ENCODE measurements at places on chromosomes 11 and 22. TPM values are rescaled to one million over a fixed set of nuclear protein-coding genes. Genes with fewer than 3 reads are reported as not detected.

Gene SEPTIN5
- 57.5 TPM for total RNA-seq

Gene EFCAB6
- 1.6 TPM for total RNA-seq

Gene SGSM1
- 0.36 TPM for total RNA-seq

Gene LINC01488
- total RNA-seq: not detected

Gene OR5AN1
- not detected for total RNA-seq

Gene APOL5
- total RNA-seq: 0.46 TPM

Gene CSKMT
- 4.5 TPM for total RNA-seq

Gene GGTLC2
- not detected for total RNA-seq

Gene RIMBP3C
- not detected for total RNA-seq

Gene HTR3B
- total RNA-seq: not detected

Gene ASCL2
- not detected for total RNA-seq

Gene DLG2
- total RNA-seq: 1.6 TPM

Gene UPK3A
- total RNA-seq: not detected

Gene STIM1
- total RNA-seq: 48.1 TPM

Gene OR51E1
- not detected for total RNA-seq

Gene KCNJ11
- not detected for total RNA-seq

Gene SHANK2
- total RNA-seq: 1.8 TPM

Gene SCGB1A1
- total RNA-seq: not detected

Gene NDUFV1
- total RNA-seq: 121 TPM

Gene KBTBD3
- total RNA-seq: 6.9 TPM

Gene EHF
- 0.20 TPM for total RNA-seq

Gene TRIM48
- total RNA-seq: not detected

Gene TRIM49
- not detected for total RNA-seq

Gene RFPL3
- not detected for total RNA-seq

Gene POU2AF2
- total RNA-seq: not detected

Gene C11orf42
- total RNA-seq: not detected

Gene TREH
- total RNA-seq: not detected

Gene CRACR2B
- 0.78 TPM for total RNA-seq

Gene CABP4
- not detected for total RNA-seq

Gene P2RY2
- total RNA-seq: 0.92 TPM

Gene CLMP
- total RNA-seq: 206 TPM

Gene TMEM191C
- total RNA-seq: 1.1 TPM

Gene TMPRSS5
- total RNA-seq: 0.07 TPM

Gene MGAT3
- 1.3 TPM for total RNA-seq

Gene RTL10
- 13.3 TPM for total RNA-seq

Gene DKK3
- total RNA-seq: 561 TPM

Gene ZNF70
- total RNA-seq: 7.8 TPM

Gene CNTF
- total RNA-seq: 1.8 TPM

Gene RTN3
- 83.3 TPM for total RNA-seq

Gene OR4D5
- total RNA-seq: not detected

Gene RAB38
- total RNA-seq: 0.52 TPM

Gene NXPE2
- 0.07 TPM for total RNA-seq

Gene ZBTB16
- total RNA-seq: under 0.01 TPM

Gene RCE1
- total RNA-seq: 14.9 TPM

Gene MRGPRX3
- not detected for total RNA-seq

Gene OR52I1
- total RNA-seq: not detected

Gene MISFA
- total RNA-seq: 0.52 TPM

Gene TYR
- total RNA-seq: not detected

Gene SLN
- total RNA-seq: 1.1 TPM

Data from smooth muscle cell of the pulmonary artery (primary cell).